T47D (cell line): ENCODE measurements at places on chromosomes 4 and X.
A peak's percentile ranks its signal among the peaks of the same experiment; 100 is the strongest.

- DNase-seq: no peak
These were observed 21.9 kb downstream of the GPRIN3 start for GRCh38 chr4:89285745-89286144.

DNA sequence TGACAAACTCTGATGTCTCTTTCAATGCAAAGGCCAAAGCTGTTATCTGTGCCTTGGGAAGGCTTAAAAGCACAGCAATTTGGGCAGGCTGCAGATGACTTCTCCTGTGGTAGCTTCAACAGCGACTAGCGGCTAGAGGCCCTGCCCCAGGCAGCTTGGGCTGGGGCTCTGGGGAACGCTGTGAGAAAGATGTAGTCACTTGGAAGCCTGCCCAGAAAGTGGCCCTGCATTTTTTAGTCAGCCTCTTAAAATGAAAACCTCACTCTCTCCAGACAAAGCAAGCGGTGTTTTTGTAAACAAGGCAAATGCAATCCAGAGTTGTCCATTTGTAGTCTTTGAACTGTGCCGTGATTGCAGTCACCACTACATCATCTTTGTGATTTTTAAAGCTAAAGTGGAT, 27.5 kb downstream of the PCYT1B start:
- DNase-seq: no peak

GRCh38 chrX:153778684-153779101, 2.1 kb upstream of the SRPK3 start:
- DNase-seq: no peak

- no peak for DNase-seq
These were observed 26.1 kb upstream of the EXOC1L start for GRCh38 chr4:55793479-55793878.

- no peak for DNase-seq
These were observed 421.5 kb upstream of the GNPDA2 start for GRCh38 chr4:45147866-45148265.

DNA sequence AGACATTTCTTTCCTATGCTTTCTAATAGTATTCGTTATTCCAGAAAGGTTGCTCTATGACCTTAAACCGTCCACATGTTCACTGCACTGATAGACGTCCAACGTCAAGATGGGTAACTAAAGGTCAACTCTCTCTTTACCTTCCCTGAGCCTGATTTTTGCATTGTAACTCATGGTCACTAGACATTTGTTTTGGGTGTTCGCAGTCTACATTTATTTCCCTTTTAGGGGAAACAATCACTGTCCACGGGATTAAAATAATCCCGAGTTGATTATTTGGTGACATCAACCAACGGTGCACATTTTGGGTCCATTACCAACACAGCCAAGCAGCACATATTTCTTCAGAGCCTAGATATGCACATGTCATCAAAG, 540 bp upstream of the HADH start:
- DNase-seq: no peak

DNA sequence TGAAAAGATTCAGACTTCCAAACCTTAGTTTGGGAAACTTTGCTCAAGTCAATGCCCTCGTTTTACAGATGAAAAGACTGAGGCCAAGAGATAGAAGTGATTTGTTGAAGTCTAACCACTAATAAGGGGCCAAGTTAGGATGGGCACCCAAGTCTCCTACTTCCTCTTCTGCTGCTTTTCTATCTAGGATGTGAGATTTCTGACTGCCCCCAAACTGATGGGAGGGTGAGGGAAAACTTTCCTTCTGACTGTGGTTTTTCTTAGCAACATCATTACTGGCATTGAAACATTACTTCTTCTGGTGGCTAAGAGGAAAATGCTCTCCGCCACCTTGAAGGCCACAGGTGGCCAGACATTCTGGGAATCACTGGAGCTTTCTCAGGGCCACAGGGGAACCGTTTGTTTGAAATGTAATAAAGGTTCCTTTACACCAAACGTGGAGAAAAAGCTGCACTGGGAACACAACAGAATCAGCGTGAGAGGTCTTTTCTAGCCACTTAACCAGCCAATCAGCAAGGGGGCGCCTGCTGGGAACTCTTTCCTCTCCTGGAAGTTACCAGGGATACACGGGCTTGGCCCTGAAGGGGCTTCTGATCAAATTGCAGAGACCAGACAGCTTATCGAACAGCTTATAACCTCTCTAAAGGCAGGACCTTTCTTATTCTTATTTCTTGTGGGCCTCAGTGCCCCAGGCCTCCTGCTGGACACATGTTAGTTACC, 115.9 kb upstream of the TEX13D start:
- DNase-seq: no peak

GRCh38 chr4:173185847-173186510, 17.4 kb downstream of the GALNT7 start:
- no peak for DNase-seq

DNA sequence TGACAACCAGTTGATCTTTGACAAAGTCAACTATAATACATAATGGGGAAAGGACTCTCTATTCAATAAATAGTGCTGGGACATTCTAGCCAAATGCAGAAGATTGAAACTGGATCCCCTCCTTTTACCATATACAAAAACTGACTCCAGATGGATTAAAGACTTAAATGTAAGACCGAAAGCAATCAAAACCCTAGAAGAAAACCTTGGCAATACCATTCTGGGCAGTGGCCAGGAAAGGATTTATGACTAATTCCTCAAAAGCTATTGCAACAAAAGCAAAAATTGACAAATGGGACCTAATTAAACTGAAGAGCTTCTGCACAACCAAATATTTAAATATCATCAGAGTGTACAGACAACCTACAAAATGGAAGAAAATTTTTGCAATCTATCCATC, 185.1 kb downstream of the NPNT start:
- DNase-seq: no peak

- DNase-seq: no peak
These were observed 35.4 kb upstream of the SPON2 start for GRCh38 chr4:1207603-1208265.

GRCh38 chr4:8188085-8188484, 11.0 kb upstream of the SH3TC1 start:
- DNase-seq: no peak

GRCh38 chr4:55396308-55397125, 760 bp downstream of the TMEM165 start:
- DNase-seq: no peak

- no peak for DNase-seq
These were observed 63.8 kb upstream of the HPRT1 start for GRCh38 chrX:134396174-134396573.

GRCh38 chr4:78610546-78611214, 59.1 kb downstream of the ANXA3 start:
- no peak for DNase-seq

DNA sequence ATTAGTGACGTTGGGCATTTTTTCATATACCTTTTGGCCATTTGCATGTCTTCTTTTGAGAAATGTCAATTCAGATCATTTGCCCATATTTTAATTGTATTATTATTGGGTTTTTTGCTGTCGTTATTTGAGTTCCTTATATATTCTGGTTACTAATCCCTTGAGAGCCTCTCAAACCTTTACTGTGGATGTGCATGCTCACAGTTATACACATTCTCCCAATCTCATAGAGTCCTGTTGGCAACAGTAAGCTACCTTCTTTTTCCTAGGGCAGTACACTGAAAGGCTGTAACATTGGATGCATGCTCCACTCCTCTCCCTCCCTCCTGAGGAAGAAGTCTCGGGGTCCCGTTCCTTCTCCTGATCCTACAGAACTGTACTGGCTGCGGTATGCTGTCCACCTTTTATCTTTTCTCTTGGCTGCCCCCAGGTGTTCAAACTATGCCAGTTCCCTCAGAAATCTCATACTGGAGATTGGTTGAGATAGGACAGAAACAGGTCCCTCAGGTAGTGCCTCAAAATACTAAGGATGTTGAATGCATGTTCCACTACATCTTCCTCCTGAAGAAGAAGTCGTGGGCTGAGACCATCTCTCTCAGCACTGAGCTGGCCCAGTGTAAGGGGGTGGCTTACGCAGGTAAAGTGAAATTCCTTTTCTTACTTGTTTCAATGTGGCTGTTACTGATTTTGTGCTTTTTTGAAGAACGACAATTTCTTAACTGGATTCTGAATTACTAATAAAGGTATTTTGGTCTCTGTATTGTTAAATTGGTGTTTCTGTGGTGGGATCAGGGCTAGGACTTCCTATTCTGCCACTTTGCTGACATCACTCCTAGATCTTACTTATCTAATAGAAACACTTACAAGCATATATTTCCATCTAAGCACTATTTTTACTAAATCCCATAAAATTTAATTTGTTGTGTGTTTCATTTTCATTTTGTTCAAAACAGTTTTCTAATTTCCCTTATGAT, 145.4 kb upstream of the HUWE1 start:
- DNase-seq: peak; percentile 82

- DNase-seq: no peak
These were observed 2.0 kb upstream of the AP1S2 start for GRCh38 chrX:15856636-15857035.

DNA sequence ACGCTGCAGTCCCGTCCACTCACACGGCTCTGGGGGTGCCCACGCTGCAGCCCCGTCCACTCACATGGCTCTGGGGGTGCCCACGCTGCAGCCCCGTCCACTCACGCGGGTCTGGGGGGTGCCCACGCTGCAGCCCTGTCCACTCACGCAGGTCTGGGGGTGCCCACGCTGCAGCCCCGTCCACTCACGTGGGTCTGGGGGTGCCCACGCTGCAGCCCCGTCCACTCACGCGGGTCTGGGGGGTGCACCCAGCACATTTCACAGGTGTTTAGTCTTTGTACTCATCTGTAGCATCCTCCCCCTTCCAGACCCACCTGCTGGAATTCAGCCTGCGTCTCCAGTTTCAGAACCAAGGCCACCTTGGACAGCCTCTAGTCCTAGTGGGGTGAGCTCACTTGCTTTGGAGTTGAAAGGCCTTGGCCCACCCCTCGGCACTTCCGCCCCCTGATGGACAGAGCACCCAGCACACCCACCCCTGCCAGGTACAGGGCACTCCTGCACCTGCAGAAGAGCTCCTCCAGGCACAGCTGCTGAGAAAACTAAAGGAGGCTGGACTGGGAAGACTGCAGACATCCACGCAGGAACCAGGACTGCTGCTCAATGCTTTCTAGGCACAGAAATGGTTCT, 73.0 kb downstream of the ABLIM2 start:
- DNase-seq: no peak

- DNase-seq: no peak
These were observed 110.3 kb upstream of the MAP3K15 start for GRCh38 chrX:19625612-19626011.

- DNase-seq: no peak
These were observed 586.1 kb downstream of the FSTL5 start for GRCh38 chr4:161577579-161578301.

DNA sequence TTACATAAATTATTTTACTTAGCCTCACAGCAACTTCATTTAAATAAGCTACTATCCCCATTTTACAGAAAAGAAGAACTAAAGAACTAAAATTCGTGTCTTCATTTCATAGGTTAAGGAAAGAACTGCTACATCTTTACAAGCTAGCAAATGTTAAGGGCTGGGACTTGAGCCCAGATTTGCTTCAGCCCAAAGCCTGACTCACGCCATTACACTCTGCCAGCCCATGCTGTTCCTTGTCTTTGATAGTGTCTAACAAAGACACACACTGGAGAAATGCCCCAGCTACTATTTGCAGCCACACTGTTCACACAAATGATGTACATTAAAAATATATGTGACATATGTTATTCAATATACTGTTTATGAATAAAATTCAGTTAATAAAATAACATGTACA, 29.0 kb upstream of the ERVMER34-1 start:
- no peak for DNase-seq

DNA sequence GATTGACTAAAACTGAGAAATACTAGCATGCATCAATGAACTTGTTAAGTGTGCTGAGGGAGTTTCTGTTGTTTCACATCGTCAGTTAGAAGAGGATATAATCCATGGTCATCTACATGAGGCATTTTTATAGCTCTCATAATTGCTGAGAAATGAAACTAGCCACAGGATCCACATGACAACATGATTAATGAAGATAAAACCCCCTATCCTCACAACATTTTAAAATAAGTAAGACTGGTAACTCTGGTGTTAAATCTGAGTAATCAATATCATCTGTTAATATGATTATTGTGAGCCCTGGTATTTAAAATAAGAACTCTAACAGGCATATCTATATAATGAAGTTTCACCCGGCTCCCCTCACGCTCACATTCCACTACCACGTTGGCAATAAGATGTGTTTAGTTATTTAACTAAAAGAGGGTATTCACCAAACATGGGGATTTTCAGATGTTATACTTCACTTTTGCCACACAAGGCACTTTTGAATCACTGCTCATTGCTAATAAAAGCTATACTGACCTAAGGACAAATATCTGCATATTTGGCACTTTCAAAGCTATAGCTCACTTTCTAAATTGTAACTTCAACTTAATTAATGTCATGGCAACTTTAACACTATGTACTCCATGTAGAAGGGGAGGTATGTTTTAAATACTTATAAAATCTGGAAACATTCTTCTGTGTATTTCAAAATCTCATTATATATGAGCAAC, 6.7 kb downstream of the UNC5C start:
- DNase-seq: no peak

GRCh38 chr4:139745111-139745639, 79.6 kb downstream of the MGST2 start:
- DNase-seq: no peak

DNA sequence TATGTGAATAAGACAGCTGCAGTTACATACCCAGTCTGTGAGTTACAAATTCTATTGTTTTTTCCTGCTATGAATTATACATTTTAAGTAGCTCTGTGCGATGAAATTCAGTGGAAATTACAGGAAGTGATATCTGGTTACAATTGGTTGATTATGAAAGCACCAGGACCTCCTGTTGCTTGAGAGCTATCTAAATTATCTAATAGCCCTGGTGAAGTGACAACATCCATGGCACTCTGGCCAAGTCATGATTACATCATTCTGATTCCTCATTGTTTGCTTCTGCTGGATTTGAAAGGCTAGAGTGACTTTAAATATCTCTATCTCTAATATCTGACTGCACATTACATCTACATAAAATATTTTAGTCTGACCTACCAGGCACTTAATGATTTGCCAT, 515.0 kb downstream of the CFAP47 start:
- DNase-seq: no peak

GRCh38 chrX:18917831-18918230, 66.1 kb downstream of the PHKA2 start:
- no peak for DNase-seq

GRCh38 chr4:10803713-10804343, 119.3 kb upstream of the CLNK start:
- no peak for DNase-seq
